Calu3 (cell line): ENCODE measurements at places on chromosomes 6 and 20. TPM values are rescaled to one million over a fixed set of nuclear protein-coding genes. Genes with fewer than 3 reads are reported as not detected.

The MACROD2 gene
- 28.1 and 29.4 TPM in 2 replicates for total RNA-seq

The MAS1 gene
- not detected in 2 replicates for total RNA-seq

The TNXB gene
- total RNA-seq = 10.6 and 11.3 TPM in 2 replicates

The CLIC5 gene
- total RNA-seq = 3.3 and 5.1 TPM in 2 replicates

The TPBG gene
- 42.6 and 46.5 TPM in 2 replicates for total RNA-seq

The UBD gene
- total RNA-seq = 74.0 and 82.8 TPM in 2 replicates

The ELOVL4 gene
- 1.6 and 2.1 TPM in 2 replicates for total RNA-seq

The GJA1 gene
- total RNA-seq = 147 and 211 TPM in 2 replicates

DNA sequence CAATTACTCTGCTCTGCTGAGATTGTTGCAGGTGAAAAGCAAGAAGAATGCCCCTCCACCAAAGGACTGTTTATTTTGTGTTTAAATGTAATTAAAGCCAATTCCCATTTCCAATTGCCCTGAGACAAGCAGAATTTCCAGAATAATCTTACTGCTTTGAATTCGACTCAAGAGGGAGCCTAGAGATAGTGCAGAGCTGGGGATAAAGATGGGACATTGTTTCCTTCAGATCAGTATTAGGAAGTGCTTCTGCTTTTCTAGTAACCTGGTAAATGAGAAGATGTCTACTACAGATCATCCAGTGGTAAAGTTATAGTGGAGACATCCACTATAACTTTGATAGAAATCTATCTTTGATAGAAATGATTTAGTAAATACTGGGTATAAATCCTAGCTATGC is 326.9 kb downstream of the UBE3D start:
- H3K27me3 ChIP-seq = no peaks in the 10 kb centered on the region
- H3K4me3 ChIP-seq = no peak overlapping the region
- no peaks in the 10 kb centered on the region for H3K36me3 ChIP-seq
- no peak for DNase-seq

DNA sequence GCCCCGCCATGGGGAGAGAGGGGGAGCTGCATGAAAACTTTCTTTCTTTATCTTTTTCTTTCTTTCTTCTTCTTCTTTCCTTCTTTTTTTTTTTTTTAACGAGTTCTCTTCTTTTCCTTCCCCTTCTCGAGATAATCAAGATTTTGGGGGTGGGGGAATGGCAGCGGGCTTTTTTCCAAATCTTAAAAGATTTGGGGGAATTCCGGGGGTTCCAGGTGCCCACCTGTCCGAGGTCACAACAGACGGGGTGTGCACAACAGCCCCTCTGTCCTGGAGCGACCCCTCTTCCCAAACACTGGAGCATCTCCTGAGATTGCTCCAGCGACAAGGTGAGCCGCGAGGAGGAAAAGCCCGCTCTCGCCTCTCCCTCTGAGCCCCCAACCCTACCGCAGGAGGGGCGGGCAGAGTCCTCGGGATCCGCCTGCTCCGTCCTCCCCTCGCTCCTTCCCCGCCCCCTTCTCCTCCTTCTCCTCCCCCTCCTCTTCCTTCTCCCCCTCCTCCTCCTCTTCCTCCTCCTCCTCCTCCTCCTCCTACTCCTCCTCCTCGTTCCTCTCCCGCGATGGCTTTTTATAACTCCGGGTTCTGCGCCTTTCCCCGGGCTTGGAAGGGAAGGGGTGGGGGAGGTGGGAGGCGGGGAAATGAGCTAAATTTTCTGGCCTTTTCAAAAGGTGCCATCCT is 689 bp upstream of the KCNB1 start:
- no peak for DNase-seq
- H3K4me3 ChIP-seq = no peak overlapping the region
- H3K36me3 ChIP-seq = peaks cover 5% of the 10 kb centered on the region
- no peak overlapping the region for H3K27ac ChIP-seq
- H3K4me1 ChIP-seq = no peaks in the 10 kb centered on the region

DNA sequence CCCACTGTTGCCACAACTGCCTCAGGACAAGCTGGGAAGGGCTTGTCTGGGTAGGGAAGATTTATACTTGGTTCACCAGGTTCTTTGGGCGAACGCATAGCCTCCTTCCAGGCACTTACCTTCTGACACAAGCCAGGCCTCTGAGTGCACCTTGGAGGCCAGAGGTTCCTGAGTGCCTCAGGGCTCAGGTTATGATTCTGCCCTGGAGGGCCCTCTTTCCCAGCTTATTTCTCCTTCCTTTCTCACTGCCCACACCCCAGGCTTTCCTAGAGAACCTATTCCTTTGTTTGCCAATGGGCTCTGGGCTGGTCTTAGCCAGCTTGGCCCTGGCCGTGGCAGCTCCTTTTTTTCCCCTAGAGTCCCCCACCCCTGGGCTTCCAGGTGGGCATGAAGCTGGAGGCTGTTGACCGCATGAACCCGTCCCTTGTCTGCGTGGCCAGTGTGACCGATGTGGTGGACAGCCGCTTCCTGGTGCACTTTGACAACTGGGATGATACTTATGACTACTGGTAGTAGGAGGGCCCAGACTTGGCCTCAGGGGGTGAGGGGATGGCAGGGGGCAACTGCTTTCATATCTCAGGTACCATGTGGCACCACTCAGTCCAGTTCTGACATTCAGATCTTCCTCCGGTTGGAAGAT is 25.0 kb downstream of the L3MBTL1 start:
- DNase-seq = no peak
- peaks cover 24% of the 10 kb centered on the region for H3K36me3 ChIP-seq
- H3K27ac ChIP-seq = no peak overlapping the region
- H3K27me3 ChIP-seq = no peaks in the 10 kb centered on the region
- peaks cover 8% of the 10 kb centered on the region for H3K4me1 ChIP-seq
- no peak overlapping the region for H3K4me3 ChIP-seq

- DNase-seq = no peak
- H3K4me1 ChIP-seq = peaks cover 57% of the 10 kb centered on the region
- no peaks in the 10 kb centered on the region for H3K27me3 ChIP-seq
- H3K27ac ChIP-seq = peak overlapping the region; percentile 55
- no peak overlapping the region for H3K4me3 ChIP-seq
- H3K36me3 ChIP-seq = peaks cover 38% of the 10 kb centered on the region
Observed at GRCh38 chr6:43923376-43924221, 153.6 kb downstream of the VEGFA start.

GRCh38 chr20:59600472-59600871 is 3.9 kb upstream of the PHACTR3 start:
- peaks cover under 1% of the 10 kb centered on the region for H3K27me3 ChIP-seq
- no peaks in the 10 kb centered on the region for H3K36me3 ChIP-seq
- DNase-seq = no peak
- no peaks in the 10 kb centered on the region for H3K4me1 ChIP-seq
- no peak overlapping the region for H3K27ac ChIP-seq

- H3K4me3 ChIP-seq = no peak overlapping the region
- H3K27me3 ChIP-seq = no peaks in the 10 kb centered on the region
- no peak overlapping the region for H3K27ac ChIP-seq
- H3K36me3 ChIP-seq = peaks cover 30% of the 10 kb centered on the region
- H3K4me1 ChIP-seq = no peaks in the 10 kb centered on the region
- DNase-seq = no peak
Observed at GRCh38 chr6:166483573-166484250, 101.0 kb upstream of the MPC1 start.

GRCh38 chr6:72758901-72759300 is 137.0 kb downstream of the KCNQ5 start:
- no peak for DNase-seq
- no peaks in the 10 kb centered on the region for H3K4me1 ChIP-seq
- H3K27me3 ChIP-seq = no peaks in the 10 kb centered on the region

DNA sequence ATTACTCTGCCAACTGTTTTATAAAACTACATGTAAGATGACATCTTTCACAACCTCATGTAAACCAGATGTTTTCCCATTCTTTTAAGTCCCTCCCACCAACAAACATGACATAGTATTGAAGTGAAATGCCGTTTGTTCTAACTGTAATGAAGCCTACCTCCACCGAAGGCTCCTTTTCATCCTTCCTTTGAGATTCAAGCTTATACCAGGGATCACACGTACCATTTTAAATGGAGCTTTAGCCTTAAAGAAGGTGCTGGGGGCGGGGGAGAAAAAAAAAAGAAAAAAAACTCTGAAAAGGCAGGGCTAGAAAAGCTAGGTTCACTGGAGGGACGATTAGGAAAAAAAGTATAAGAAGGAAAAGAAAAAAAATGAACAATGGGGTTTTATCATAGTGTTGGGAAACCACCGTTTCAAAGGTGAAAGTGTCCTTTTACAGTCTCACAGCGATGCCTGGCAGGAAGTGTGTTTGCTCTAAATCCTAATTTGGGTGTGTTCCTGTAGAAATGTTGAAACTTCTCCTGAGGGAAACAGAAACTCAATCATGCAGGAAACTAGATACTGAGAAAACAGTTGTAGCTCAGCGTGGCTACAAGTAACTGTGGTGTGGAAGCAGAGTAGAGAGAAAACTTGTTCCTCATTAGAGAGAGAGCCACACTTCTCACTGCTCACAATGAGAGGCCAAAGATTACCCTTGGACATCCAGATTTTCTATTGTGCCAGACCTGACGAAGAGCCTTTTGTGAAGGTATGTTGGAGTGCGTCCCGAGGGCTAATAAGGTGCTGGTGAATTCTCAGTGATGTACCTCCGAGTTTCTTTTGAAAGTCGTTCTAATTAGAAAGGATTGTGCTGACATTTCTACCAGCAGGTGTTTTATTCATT is 37.6 kb upstream of the HINT3 start:
- no peaks in the 10 kb centered on the region for H3K27me3 ChIP-seq
- peaks cover 64% of the 10 kb centered on the region for H3K36me3 ChIP-seq
- H3K4me1 ChIP-seq = peaks cover 39% of the 10 kb centered on the region
- DNase-seq = peak; percentile 66
- H3K4me3 ChIP-seq = peak overlapping the region; percentile 86
